ENCODE measurements at places on chromosomes 1 and 21.

- DNase-seq, result no peak
Observed at GRCh38 chr1:1344655-1345361, 4.4 kb downstream of the DVL1 start.

GRCh38 chr1:225514671-225515081 is 86.8 kb upstream of the LBR start:
- DNase-seq, result no peak

DNA sequence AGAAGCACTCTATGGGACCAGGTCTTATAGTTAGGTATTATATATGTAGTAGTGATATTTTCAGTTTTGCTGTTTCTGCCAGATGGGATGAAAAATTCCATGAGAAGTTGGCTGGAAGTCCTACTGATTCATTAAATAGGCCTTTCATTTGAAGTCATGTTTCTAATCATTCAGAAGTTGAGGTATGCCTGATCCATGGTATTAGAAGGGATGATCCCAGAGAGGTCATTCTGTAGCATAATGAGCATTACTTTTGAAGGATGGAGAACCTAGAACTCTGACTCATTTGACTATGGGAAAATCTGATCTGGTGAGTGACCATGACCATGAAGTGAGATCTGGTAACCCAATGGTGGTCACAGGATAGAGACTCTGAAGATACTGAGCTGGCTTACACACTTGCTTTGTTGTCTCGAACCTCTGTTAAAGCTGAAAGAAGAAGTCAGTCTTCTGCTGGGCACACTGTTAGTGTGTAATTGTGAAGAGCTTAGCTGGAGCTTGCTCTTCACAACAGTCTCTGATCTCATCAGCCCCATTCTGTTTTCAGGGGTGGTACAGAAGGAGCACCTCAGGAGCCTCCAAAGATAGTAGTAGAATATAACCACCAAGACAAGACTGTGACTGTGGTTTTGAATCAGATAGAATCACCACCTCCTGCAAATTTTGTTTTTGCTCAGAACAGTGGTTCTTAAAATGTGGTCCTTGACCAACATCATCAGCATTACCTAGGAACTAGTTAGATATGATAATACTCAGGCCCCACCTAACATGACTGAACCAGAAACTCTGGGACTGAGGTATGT is 9.0 kb downstream of the MGST3 start:
- no peak for DNase-seq

DNA sequence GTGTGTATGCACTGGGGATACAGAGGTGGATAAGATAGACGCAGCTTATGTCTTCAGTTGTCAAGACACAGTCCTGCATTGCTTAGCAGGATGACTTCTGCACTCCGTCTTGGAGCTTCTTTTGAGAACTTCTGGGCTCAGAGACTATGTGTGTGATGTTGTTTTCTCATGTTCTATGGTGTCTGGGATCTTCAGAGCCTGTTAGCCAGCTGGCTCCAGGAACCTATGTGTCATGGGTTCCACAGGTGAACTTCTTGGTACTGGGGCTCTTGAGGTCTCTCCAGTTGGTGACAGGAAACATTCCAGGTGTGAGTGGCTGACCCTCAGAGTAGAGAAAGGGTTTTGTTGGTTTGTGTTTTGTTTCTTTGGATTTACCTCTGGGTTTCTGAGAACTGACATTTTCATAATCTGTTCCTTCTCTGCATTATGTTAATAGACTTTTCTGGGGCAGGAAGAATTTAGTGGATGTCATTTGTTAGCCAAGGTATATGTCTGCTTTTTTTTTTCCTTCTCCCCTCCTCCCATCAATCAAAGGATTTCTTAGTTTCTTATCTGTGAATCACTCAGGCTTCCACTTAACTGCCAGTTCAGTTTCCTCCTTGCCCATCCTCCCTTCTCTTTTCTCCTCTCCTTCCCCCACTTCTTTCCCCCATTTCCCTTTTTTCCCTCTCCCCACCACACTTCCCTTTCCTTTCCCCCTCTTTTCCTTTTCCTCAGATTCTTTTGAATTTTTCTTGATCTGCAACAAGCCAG is 18.1 kb downstream of the FGGY start:
- no peak for DNase-seq

GRCh38 chr1:183842795-183843144 is 37.9 kb downstream of the RGL1 start:
- DNase-seq, result no peak

GRCh38 chr1:27071049-27071416 is 58.4 kb upstream of the TENT5B start:
- no peak for DNase-seq

DNA sequence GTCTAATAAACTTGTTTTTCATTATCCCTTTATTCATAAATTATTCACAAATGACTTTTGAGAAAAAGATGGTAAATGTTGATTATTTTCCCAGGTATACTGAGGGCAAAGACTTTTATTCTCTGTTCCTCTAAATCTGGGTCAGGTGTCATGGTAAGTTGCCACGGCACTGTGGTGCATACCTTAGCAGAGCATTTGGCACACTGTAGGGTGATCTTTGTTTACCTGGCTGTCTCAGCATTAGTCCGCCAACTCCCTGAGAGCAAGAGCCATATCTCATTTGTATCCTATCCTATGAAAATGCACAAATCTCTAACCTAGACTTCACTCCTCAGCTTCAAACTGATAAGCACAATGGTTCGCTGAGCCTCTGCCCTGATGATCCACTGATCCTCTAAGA is 24.9 kb downstream of the GDAP2 start:
- no peak for DNase-seq

GRCh38 chr1:162859191-162859590 is 1.8 kb downstream of the CCDC190 start:
- no peak for DNase-seq

DNA sequence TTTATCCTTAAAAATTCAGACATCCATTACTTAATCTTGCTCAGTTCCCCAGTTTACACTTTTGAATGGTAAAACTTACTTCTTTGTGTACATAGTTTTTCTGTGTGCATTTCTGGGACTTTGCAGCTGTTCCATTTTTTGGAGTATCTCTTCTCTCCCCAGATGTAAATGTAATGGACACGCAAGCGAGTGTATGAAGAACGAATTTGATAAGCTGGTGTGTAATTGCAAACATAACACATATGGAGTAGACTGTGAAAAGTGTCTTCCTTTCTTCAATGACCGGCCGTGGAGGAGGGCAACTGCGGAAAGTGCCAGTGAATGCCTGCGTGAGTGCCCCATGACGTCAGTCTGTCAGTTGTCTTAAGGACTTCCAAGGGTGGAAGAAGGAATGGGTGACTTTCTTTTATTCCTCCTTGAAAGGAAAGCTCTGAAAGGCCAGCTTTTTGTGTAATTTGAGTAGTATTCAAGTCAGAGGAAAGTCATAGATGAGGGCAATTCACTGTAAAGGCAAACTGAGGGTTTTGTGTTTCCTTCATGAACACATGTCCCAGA is 75.7 kb upstream of the LAMC2 start:
- no peak for DNase-seq
